ENCODE measurements at places on chromosomes 3 and 15.

DNA sequence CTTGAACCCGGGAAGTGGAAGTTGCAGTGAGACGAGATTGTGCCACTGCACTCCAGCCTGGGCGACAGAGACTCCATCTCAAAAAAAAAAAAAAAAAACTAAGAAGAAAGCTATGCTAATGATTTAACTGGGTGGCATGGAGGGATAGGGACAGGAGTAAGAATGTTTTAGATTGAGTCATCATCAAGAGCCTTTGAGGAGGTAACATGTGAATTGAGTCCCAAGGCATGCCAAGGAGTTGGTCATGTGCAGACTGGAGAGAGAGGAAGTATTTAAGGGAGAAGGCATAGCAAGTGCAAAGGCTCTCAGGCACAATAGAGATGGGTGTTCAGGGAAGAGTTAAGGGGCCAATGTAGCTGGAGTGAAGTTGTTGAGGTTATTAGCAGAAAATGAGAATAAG, 9.1 kb downstream of the BNC1 start:
- DNase-seq, result no peak

DNA sequence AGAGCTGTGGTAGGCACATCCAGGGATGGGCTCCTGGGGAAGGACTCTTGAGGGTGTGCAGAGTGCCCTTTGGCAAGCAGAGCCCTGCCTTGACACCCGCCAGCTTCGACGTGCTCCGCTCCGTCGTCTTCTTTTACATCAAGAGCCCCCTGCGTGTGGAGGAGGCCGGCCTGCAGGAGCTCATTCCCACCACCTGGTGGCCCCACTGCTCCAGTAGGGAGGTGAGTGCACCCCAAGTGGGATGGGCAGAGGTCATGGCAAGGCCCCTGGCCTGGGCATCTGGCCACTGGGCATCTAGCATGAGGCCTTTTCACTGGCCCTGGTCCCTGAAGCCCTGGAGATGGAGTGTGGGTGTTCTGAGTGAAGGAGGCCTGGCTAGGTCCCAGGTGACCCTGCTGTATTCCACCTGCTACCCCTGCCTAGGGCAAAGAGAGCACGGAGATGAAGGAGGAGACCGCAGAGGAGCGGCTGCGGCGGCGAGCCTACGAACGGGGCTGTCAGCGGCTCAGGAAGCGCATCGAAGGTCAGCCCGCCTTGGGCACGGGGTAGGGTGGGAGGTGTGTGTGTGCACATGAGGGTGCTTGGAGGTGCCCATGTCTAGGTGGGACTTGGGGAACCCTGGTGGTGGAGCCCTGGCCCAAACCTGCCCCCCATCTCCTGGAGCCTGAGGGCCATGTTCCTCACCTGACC, 12.2 kb downstream of the RNF123 start:
- DNase-seq, result no peak

DNA sequence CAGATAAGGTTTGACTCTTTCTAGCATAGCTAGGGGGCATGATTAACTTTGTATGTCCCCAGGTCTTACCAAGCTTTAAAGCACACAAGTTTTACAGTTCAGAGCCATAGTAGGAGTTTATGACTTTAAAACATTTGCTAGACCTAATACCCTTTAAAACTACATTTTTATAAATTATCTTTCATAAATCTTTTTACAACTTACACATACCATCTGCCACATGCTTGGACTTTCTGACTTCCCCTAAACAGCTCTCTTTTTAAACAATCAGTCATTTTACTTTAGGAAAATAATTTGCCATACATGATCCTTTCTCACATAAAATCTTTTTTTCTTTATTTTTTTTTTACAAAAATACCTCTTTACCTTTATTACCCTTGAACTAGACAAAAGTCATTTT, 735.3 kb upstream of the CADM2 start:
- DNase-seq, result no peak

DNA sequence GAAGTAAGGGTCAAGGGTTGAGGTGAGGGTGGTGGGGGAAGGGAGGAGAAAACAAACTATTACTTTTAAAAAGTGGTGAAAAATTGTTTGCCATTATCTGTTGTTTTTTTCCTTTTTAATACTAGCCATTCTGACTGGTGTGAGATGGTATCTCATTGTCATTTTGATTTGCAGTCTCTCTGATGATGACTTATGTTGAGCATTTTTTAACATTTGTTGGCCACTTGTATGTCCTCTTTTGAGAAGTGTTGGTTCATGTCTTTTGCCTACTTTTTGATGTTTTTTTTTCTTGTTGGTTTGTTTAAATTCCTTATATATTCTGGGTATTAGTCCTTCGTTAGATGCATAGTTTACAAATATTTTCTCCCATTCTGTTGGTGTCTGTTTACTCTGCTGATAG, 185.9 kb upstream of the ANKRD28 start:
- no peak for DNase-seq

GRCh38 chr15:50939911-50940310, 31.4 kb downstream of the AP4E1 start:
- no peak for DNase-seq

DNA sequence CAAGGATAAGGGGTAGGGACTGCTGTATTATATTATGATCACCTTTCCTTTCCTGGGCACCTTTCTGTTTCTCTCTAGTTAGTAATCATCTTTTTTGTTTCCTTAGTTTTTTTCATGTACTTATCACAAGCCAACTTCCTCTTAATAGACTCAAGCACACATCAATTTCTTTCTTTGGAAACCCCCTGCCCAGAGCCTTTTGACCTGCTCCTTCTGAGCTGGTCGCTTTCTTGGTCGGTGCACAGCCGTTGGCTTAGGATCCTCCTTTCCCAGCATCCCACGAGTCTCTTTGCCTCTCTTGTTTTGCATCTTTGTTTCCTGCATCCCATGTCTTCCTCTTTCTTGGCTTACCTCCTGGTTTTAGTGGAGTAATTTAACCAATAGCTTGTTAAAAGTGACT, 26.9 kb downstream of the GASK1A start:
- no peak for DNase-seq

GRCh38 chr3:169475576-169475975, 187.9 kb downstream of the MECOM start:
- no peak for DNase-seq

DNA sequence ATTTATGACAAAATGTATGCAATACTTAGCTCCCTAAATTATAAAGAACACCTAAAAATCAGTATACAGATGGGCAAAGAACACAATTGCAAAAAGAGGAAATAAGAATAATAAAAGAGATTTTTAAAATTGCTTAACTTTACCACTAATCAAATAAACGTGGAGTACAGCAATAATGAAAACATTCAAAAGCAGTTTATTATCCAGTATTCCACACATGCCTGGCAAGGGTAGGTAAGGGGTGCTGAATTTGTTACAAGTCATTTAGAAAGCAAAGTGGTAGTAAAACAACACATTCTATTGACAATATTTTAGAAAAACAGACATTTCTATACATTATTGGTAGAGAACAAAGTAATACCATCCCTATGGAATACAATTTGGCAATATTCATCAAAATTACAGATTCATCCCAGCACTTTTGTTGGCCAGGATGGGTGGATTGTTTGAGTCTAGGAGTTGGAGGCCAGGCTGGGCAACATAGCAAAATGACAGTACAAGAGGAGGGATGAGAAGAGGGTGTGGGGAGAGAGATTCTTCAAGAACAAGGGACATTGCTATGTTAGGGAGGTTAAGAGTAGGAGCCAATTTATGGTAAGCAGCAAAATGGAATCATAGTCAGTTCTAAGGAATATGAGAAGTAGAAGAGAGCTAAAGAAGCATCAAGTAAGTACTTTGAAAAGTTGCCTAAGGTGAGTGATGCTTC, 3.7 kb upstream of the ACKR4 start:
- no peak for DNase-seq

- DNase-seq, result no peak
Measured at GRCh38 chr3:172287937-172288477, 160.2 kb downstream of the GHSR start.

DNA sequence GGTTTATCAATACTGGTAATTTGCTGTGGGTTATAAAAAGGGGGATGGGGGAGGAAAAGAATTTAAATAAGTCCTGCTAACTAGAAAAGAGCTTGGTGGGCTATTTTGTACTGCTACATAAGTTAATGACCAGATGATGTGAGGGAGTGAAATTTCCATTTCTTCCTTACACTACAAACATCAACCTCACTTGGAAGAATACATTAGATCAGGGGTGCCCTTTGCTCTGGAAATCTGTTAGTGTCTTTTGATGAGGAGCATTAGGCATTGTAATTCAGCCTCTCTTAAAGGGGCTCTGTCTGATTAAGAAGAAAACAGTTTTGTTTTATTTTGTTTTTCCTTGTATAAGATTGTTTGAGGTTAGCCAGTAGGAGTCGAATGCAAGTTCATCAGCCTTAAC, 576.4 kb upstream of the TBL1XR1 start:
- no peak for DNase-seq

DNA sequence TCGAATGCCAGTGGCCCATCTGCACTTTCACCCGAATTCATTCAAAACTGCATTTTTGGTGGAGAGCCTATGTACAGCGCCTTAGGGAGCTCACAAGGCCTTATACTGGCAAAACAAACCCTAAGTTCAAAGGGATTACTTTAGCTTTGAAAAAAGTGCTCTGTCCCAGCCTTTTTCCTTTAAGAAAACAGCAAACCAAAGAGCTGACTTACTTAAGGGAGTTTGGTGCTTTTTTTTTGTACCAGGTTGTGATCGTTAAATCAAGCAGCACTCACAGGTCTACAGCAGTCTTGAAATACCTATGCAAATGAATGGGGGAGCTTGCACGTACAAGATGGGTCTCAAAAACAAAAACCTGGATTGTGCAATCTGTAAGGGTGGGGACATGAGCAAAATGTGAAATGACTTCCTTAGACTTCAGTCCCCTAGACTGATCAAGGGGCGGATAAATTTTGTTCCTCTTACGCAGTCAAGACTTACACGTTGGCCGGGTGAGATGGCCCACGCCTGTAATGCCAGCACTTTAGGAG, 11.6 kb upstream of the PIK3CB start:
- DNase-seq, result no peak

- peak; percentile 68 for DNase-seq
Measured at GRCh38 chr15:31347067-31347975, 20.7 kb downstream of the KLF13 start.

- no peak for DNase-seq
Measured at GRCh38 chr3:53938645-53939044, 47.0 kb upstream of the SELENOK start.

- DNase-seq, result no peak
Measured at GRCh38 chr3:78985981-78986380, 781.8 kb downstream of the ROBO1 start.

DNA sequence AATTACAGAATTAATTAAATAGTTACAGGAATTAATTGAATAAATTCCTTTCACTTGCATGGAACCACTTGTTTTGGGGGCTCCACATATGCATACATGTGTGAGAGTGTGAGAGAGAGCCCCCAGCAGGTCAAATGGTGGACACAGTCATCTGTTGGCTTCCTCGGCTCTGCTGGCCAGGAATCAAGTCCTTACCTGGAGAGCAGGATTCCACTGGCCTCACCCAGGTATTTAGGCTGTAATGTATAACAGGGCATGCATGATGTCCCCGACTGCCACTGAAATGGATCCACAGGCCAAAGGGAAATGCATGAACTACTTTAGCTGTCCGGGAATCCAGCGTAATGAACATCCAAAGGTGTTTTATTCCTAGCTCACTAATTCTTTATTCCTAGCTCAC, 139.7 kb upstream of the SMAD3 start:
- no peak for DNase-seq

GRCh38 chr15:57747206-57747896, 40.8 kb downstream of the POLR2M start:
- DNase-seq, result peak; percentile 69

DNA sequence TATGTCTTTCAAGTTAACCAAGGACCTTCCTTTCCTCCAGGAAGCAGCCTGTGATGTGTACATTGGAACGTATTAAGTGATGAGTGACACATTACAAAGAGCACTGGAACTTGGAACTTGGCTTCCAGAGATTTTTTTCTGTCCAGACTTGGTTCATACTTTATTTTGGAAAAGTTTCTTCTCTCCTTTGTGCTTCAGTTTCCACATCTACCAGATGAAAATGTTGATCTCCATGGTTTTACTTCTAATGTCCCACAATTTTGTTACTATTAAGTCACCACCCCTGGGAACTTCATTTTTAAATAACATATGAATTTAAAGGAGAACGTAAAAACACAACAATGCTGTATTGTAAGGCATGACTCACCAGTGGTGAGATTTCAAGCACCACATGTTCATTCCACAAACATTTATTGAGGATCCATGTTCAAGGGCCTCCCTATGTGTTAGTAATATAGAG, 290.7 kb upstream of the LMCD1 start:
- no peak for DNase-seq

All from upper lobe of right lung (tissue), 1 donor.